ENCODE measurements at places on chromosomes 7 and 10.

DNA sequence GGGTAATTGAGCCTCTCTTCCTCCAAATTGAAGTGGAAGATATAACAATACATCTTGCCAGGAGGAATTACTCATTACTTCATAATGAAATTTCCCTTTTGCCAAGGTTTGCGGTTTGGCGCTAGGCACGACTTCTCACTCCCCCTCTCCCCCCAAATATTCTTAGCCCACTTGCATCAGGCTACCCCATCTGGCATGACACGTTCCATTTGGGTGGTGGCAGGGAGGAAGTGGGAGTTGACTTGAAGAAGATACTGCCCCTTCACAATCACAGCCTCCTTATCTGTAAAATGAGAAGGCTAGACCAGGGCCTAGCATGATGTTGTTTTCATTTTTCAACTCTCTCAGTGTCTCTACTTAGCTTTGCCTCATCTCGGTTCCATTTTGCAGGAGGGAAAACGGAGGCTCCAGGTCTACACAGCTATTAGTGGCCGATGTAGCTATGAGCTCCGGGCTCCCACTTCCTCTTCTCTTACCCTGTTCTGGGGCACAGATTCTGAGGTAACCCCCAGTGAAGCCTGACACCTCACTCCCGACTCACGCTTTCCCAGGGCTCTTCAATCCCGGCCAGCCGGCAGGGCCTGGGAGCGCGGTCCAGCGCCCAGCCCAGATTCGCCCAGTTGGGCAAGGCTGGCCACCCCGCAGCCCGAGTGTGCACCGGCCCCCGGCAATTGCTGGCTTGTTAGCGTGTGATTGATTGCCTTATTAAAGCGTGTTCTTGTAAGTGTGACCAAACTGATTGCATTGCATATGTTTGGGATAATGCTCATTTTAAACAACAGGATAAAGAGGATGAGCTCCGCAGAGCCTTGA lies 6.5 kb downstream of the EVX1 start:
- no peak for DNase-seq

DNA sequence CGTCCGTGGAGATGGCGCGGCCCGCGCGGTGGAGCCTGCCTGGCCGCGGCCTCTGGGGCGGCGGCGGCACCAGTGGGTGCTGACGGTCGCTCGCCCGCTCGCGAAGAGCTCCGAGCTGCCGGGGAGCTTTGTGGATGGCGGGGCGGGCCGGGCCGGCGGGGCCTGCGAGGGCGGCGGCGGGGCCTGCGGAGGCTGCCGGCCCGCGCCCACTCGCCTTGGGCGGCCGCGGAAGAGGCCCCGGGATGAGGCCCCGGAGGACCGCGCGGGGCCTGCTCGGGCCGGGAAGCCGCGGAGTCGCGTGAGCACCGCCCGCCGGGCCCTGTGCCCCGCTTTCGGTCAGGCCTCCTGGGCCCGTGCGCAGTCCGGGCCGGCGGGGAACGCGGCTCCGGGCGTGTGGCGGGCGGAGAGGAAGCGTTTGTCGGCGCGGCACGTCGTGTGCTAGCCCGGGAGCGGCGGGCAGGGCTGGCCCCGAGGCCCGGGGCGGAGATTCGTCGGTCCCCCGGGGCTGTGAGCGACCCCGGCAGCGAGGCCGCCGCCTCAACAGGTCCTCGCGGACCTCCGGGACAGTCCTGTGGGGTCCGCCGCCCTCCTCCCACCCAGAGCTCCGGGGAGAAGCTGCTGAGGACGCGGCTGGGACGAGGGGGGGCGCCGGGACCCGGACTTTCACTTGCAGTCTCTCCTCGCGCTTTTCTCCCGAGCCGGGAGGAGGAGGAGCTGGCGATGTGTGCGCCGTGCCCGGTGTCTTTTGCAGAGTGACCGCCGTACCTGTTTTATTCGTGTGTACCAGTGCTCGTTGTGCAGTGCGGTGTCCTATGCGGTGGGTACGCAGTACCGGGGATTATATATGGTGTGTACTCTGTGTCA lies 578 bp downstream of the ZMYND11 start:
- DNase-seq, result no peak

DNA sequence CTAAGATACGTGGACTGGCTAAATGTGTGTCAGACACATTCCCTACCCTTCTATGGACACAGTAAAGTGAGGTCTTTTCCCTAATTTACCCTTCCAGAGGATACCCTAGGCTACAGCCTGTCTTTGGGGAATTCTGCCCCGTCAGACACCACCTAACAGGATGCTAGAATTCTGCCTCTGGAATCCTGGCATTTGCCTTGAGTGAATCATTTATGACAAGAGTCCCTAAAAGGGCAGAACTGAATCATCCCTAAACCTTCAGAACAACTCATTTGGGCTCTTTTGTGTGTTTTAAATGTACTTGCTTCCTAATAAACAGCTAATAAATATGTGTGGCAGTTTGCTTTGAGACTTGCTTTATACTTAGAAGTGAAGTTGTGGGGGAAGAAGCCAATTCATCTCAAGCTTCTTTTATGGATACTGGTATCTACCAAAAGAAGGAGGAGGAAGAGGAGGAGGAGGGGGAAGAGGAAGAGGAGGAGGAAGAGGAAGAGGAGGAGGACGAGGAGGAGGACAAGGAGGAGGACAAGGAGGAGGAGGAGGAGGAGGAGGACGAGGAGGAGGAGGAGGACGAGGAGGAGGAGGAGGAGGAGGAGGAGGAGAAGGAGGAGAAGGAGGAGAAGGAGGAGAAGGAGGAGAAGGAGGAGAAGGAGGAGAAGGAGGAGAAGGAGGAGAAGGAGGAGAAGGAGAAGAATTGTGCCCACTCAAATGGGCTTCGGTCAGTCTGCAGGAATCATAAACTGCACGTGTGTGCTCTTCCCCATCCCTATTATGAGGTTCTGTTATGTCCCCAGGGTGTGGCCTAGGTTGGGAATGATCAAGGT lies 27.1 kb downstream of the PARP12 start:
- DNase-seq, result peak; percentile 20

DNA sequence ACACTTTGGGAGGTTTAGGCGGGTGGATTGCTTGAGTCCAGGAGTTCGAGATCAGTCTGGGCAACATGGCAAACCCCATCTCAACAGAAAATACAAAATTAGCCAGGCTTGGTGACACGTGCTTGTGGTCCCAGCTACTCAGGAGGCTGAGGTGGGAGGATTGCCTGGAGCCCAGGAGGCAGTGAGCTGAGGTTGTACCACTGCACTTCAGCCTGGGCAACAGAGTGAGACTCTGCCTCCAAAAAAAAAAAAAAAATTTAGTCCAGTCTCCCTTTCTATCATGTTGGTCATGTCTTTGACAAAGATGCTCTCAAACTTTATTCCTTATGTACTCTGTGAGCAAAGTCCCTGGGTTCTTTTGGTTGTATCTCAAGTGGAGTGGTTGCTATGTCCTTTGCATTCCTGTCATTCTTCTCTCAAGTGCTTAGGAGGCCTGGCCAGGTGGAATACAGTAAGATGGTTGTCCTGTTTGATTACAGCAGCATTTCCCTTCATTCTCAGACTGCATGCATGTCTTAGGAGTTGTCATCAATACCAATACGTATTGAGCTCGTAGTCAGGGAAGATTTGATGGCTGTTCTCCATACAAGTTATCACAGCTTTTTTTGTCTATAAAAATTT lies 85.7 kb downstream of the MMRN2 start:
- no peak for DNase-seq

DNA sequence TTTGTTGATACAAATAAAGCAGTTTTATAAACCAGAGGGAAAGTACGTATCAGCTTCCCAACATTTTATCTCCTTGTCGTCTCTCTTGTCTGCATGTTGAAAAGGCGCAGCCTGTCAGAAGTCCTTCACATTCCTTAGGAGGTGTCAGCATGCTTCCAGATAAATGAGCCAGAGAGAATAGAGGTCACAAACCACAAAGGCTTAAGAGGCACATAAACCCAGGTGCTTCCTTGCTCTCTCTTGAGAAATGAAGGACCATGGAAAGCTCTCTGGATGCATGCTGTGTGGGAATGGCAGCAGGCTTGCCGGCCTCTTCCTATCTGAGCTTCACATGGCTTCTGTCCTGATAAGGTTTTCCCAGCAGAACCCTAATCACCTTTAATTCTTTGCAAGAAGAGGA lies 448.5 kb downstream of the XPNPEP1 start:
- no peak for DNase-seq

DNA sequence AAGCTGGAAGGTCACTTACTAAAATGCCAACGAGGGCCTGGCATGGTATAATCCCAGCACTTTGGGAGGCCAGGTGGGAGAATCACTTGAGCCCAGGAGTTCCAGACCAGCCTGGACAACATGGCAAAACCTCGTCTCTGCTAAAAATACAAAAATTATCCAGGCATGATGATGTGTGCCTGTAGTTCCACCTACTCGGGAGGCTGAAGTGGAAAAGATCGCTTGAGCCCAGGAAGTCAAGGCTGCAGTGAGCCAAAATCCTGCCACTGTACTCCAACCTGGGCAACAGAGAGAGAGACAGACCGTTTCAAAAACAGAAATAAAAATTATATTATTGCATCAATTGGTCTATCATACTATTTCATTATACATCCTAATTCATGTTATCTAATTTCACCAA lies 18.1 kb upstream of the FAM53B start:
- DNase-seq, result no peak

DNA sequence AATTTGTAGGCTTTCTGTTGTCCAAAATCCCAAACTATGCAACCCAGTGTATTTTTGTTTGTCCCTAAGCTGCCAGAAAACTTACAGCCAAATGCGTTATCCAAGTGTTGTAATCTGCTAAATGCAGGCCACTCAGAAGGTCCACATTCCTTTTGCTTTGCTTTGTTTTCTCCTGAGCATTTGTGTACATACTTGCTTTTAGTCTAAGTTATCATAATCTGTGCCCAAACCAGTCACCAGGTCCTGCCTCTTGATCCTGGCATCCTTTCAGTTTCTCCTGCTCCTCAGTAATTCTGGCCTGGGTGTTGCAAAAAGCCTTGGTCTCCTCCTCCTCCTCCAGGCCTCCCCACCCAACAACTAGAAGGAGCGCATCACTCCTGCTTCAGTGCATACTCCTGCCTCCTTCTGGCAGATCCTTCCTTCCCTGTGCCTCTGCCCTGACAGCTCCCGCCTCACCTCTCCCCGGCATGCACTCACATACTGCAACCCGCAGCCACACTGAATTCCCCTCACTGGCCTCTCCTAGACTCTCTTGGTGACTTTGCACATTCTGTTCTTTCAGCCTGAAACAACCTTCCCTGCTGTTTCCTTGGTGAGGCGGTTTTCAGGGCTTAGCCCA lies 2.3 kb downstream of the DENND2A start:
- no peak for DNase-seq

DNA sequence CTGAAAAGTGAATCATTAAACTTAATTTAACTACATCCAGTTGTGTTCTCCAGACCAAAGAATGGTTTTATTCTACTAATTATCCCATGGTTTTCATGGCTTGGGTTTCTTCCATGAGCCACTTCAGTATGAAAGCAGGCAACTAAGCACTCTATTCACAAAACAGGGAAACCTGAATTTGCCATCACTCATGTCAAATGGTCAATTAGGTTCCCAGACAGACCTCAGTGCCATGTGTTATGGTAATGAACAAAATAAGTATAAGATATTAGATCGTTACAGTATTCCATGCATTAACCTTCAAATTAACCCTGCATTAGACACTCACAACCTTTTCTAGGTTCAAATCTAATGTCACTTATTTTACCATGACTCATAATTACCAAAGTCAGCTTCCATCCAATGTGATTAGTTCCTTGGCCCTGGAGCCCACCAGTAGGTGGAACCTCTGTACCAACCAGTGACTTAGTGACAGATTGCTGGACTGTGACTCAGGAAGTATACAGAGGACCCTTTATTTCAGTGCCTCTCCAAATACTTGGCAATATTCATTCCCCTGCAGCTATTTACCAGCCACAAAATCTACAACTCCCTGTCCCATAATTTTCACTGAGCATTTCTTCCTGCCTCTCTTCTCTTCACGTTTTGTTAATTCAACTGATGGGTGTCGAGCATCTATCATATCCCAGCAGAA lies 1270.2 kb upstream of the SORCS1 start:
- DNase-seq, result no peak

DNA sequence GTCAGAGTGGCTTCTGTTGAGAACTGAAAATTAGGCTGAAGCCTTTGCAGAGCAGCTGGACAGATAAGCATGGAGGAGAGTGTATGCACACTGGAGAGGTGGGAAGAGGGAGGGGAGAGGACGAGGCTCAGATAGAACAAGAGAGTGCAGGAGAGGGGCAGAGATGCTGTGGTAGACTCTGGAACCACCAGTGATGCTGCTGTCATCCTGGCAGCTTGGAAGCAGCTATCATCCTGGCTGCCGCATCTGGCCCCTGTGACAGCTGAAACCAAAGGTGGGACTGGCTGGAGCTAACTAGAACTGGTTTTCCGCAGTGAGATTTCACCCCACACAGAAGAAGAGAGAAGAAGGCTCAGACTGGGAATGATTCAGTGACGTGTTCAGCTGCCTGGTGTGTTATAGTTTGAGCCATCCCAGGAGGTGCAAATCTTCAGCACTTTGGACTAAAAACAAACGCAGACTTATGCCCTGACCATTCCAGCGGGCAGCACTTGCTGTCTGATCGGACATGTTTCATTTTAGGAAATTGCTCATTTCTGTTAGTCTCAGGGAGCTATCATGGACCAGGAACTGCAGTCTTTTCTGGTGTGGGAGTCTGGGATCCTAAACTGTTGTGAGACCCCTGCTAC lies 38.4 kb downstream of the EEPD1 start:
- DNase-seq, result no peak
